ENCODE measurements at places on chromosomes 1 and 21.

- no peak for DNase-seq
These were observed 5.8 kb downstream of the PERM1 start for GRCh38 chr1:975896-976683.

GRCh38 chr1:165988275-165988674, 160.9 kb downstream of the UCK2 start:
- DNase-seq, result no peak

DNA sequence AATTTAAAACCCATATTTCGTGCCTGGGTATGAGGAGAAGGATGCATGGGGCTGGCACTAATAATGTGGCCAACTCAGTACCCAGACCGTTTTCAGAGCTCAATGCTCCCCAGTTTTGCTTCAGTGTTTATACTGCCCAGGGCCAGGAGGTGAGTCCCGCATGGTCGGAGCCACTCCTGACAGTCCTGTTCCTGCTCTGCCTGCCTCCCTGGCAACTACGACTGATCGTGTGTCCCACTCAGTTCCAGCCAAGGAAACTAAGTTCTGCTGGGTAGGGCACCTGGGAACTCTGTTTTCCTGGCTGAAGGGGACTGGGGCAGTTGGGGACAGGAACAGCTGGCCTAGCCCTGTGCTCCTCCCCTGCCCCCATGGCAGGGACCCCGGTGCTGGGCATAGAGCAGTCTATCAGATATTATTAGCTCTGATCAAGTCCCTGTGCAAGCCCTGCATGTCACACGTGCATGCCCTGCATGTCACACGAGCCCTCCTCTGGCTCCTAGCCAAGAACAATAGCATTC, 19.2 kb downstream of the S100A7 start:
- no peak for DNase-seq

- DNase-seq, result peak; percentile 66
These were observed 1.3 kb downstream of the SH2D2A start for GRCh38 chr1:156815307-156815826.

DNA sequence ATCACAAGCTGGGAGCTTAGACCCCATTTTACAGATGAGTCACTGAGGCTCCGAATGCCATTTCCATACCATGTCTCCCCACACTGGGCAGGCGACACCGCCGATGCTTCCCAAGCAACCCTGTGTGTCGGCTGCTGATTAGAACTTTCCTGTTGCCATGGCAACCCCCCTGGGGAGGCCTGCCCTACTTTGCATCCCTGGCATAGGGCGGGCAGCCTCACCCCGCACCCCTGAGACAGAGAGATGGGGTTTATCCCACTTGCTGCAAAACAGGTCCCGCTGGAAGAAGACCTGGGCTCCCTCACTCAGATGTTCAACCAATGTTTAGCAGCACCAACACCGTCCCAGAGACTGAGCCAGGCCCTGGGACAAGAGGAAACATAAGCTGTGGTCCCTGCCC, 81.5 kb downstream of the CAMK2N1 start:
- DNase-seq, result no peak

DNA sequence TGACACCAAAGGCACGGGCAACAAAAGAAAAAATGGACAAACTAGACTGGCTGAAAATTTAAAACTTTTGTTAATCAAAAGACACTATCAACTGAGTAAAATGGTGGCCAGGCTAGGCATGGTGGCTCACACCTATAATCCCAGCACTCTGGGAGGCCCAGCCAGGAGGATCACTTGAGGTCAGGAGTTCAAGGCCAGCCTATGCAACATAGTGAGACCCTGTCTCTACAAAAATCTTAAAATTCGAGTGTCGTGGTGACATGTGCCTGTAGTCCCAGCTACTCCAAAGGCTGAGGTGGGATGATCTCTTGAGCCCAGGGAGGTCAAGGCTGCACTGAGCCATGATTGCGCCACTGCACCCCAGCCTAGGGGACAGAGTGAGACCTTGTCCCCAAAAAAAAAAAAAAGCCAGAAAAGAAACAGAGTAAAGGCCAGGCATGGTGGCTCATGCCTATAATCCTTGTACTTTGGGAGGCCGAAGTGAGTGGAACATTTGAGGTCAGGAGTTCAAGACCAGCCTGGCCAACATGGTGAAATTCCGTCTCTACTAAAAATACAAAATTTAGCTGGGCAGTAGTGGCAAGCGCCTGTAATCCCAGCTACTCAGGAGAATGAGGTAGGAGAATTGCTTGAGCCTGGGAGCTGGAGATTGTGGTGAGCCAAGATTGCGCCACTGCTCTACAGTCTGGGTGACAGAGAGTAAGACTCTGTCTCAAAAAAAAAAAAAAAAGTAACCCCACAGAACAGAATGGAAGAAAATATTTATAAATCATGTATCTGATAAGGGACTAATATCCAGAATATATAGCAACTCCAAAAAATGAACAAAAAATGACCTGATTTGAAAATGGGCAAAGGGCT, 8.0 kb downstream of the TUT4 start:
- no peak for DNase-seq

DNA sequence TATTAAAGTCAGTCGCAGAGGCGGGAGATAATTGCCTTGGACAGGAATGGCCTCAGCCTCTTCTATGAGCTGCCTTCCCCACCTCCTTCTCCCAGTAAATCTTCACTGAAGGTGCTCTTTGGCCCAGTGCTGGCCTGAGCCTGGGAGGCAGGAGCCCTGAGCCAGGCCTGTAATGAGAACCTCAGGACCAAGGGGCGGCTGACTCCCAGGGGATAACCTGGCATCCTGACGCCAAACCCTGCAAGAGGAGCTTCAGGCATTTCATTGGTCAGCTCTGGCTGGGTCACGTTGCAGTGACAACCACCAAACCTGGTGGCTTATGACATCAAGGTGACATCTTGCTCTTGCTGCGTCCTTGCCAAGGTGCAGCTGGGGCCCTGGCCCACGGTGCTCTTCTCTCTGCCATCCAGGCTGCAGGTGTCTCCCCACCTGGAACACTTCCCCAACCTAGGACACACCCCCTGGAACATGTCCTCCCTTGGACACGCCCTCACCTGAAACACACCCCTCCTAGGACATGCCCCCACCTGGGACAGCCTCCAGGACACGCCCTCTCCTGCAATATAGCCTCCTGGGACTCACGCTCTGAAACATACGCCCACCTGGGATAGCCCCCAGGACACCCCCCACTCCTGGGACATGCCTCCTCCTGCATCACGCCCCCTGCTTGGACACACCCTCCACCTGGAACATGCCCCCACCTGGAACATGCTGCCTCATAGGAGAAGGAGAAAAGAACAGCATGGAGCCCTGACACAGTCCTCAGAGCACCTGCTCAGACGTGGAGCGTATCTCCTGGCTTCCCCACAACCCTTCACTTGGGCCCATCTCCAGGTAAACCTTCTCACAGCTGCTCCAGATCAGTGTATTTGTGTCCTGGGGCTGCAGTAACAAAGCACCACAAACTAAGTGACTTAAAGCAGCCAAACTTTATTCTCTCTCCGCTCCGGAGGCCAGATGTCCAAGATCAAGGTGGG, 333.6 kb downstream of the NPHP4 start:
- no peak for DNase-seq

- DNase-seq, result no peak
These were observed 718.8 kb upstream of the TMPRSS15 start for GRCh38 chr21:19122356-19122755.

DNA sequence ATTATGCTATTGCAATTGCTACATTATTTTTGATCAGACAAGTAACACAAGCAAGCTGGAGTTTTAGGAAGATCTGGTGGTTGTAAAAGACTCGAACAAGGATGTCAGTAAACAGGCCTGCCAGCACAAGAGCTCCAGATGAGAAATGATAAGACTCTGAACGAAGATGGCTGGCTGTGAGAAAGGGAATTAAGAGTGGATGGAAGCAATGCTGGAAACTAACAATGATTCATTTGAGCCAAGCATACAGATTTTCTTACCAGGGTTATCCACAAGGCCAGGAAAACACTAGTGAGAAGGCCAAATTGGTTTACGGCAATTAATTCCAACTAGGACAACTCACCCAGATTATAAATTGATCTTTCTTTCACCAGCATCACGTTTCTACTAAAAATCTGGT, 54.2 kb downstream of the NRIP1 start:
- DNase-seq, result peak; percentile 44

DNA sequence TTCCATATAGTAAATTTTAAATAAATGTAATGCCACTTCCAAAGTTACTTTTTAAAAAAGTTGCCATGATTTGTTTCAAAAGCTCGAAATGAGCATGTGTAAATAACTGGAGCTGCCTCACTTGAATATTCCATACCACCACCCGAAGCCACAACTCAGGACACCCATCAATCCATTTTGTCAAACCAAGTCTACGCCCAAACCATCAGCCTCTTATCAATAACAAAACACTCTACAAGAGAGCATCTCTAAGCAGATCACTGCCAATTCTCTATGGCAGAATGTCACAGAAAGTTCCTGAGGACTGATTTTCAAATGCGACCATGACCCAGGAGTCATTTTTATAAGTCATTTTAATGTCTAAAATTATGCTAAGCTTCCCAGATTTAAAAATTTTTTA, 4.5 kb downstream of the HNRNPR start:
- no peak for DNase-seq

DNA sequence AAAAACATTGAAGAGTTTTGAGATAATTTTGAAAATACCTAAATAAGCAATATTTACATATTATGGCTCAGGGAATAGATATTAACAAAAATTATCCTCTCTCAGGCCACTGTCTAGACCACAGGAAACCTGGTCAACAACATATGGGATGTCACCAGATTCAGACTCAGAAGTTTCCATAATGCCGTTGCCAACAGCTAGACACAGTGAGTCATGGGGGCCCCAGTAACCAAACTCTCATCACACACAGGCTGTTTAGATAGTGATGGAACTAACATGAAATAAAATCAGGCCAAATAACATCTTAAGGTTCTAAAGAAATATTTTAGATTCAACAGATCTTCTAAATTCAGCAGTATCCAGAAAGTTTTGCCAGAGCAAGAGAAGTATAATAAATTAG, 681.7 kb upstream of the ADAMTS5 start:
- peak; percentile 97 for DNase-seq

Measured in brain microvascular endothelial cell (primary cell).